ENCODE measurements at places on chromosomes 12 and 14.

DNA sequence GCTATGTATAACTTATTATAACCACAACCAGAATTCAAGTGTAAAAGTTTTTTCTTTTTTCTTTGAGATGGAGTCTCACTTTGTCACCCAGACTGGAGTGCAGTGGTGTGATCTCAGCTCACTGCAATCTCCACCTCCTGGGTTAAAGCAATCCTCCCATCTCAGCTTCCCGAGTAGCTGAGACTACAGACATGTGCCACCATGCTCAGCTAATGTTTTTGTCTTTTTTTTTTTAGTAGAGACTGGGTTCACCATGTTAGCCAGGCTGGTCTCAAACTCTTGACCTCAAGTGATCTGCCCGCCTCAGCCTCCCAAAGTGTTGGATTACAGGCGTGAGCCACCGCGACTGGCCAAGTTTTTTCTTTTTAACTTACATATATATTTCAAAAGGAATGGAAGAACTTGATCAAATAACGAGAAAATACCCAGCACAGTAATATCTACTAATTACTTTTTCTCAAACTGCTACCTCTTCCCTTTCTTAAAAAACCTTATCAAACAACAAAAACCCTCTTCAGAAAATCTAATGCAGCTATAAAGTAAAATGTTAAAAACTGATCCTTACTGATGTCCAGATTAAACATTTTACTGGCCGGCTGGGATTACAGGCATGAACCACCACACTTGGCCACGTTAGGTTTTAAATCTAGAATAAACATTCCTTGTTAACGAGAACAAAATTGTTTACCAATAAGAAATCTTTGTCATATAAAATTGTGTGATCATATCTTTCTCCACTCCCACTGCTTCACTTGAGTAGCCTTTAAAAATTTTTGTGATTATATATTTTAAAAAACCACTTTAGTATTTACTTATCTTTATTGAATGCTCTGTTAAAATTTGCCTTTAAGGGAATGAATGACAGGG is 41.3 kb upstream of the WDR89 start:
- H3K4me3 ChIP-seq = no peak overlapping the region
- no peaks in the 10 kb centered on the region for H3K27me3 ChIP-seq
- H3K4me1 ChIP-seq = no peaks in the 10 kb centered on the region
- peaks cover 5% of the 10 kb centered on the region for H3K36me3 ChIP-seq

DNA sequence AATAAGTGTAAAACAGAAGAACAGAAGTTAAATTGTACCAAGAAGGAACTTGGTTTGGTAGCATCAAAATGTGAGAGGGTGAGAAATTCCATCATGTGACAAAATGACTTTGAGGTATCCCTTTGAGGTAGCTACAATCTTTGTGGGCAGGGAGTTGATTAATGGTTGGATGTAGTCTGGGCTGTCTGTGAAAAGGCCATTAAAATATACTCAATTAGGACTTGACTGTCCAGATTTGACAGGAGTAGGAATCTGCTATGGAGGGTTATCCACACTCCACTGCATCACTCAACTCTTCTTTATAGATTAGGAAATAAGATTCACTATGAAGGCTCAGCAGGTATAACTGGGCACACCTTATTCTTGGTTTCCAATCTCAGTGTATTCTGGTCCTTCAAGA is 7.4 kb upstream of the YBX3 start:
- H3K4me3 ChIP-seq = no peak overlapping the region
- H3K4me1 ChIP-seq = no peaks in the 10 kb centered on the region
- peaks cover 8% of the 10 kb centered on the region for H3K27me3 ChIP-seq

- peaks cover 52% of the 10 kb centered on the region for H3K36me3 ChIP-seq
- no peak overlapping the region for H3K27ac ChIP-seq
- no peaks in the 10 kb centered on the region for H3K27me3 ChIP-seq
- no peak overlapping the region for H3K4me3 ChIP-seq
- H3K4me1 ChIP-seq = no peaks in the 10 kb centered on the region
Measured at GRCh38 chr12:125104982-125105381, 39.7 kb downstream of the AACS start.

GRCh38 chr12:11482955-11483354 is 87.6 kb upstream of the PRB2 start:
- no peaks in the 10 kb centered on the region for H3K4me1 ChIP-seq
- no peak for DNase-seq
- H3K36me3 ChIP-seq = no peaks in the 10 kb centered on the region
- no peak overlapping the region for H3K4me3 ChIP-seq

DNA sequence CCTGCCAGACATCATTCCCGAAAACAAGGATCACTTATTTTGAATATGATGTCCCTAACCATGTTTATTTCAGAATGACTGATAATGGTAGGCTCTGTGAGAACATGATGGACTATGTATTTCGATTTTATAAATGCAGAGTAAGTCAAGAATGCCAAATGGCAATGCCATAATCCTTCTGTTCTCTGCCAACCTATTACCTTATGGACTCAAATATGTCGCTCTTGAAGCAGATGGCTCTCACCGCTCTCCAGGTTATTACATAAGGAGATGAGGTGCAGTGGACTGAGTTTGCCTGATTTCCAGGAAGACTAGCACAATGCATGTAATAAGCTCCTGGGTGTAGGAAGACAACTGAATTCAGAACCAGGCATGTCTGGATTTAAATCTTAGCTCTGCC is 227.2 kb downstream of the BTG1 start:
- DNase-seq = no peak
- H3K27me3 ChIP-seq = no peaks in the 10 kb centered on the region
- H3K4me1 ChIP-seq = no peaks in the 10 kb centered on the region
- no peak overlapping the region for H3K4me3 ChIP-seq
- H3K36me3 ChIP-seq = no peaks in the 10 kb centered on the region

DNA sequence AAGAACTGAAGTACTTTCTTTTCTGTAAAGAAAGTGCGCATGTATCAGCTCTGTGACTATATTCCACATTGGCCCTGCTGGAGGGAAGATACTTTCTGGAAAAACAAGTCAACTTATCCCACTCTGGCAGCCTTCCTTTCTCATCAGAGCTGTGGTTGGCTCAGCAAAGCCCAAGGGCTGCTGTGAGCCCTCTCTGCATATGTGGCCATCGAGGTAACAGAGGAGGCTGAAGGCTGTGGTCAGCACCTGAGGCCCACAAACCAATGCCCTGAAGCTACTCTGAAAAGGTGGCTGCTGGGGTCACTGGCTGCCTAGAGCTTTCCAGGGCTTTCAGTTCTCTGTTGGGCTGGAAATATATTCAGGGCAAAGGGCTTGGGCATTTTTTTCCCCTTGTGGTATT is 70.8 kb upstream of the IGF1 start:
- no peaks in the 10 kb centered on the region for H3K36me3 ChIP-seq
- no peak overlapping the region for H3K4me3 ChIP-seq
- H3K4me1 ChIP-seq = no peaks in the 10 kb centered on the region
- DNase-seq = no peak
- H3K27me3 ChIP-seq = no peaks in the 10 kb centered on the region
- H3K27ac ChIP-seq = no peak overlapping the region

GRCh38 chr12:9634177-9634803 is 26.6 kb upstream of the KLRB1 start:
- H3K27me3 ChIP-seq = no peaks in the 10 kb centered on the region
- peaks cover 19% of the 10 kb centered on the region for H3K4me1 ChIP-seq
- no peak for DNase-seq
- no peak overlapping the region for H3K27ac ChIP-seq
- H3K4me3 ChIP-seq = no peak overlapping the region
- no peaks in the 10 kb centered on the region for H3K36me3 ChIP-seq

GRCh38 chr12:28222081-28222700 is 31.9 kb downstream of the CCDC91 start:
- H3K27ac ChIP-seq = no peak overlapping the region
- no peak overlapping the region for H3K4me3 ChIP-seq
- no peaks in the 10 kb centered on the region for H3K36me3 ChIP-seq
- no peaks in the 10 kb centered on the region for H3K4me1 ChIP-seq
- no peaks in the 10 kb centered on the region for H3K27me3 ChIP-seq

Measured in lower lobe of right lung (tissue), 2 donors.